ENCODE measurements at places on chromosomes 2 and 18.

GRCh38 chr2:229586012-229586411 lies 128.3 kb downstream of the DNER start:
- H3K4me3 ChIP-seq: no peak overlapping the region
- DNase-seq: no peak
- H3K27ac ChIP-seq: no peak overlapping the region
- peaks cover 6% of the 10 kb centered on the region for H3K27me3 ChIP-seq
- H3K36me3 ChIP-seq: no peaks in the 10 kb centered on the region

DNA sequence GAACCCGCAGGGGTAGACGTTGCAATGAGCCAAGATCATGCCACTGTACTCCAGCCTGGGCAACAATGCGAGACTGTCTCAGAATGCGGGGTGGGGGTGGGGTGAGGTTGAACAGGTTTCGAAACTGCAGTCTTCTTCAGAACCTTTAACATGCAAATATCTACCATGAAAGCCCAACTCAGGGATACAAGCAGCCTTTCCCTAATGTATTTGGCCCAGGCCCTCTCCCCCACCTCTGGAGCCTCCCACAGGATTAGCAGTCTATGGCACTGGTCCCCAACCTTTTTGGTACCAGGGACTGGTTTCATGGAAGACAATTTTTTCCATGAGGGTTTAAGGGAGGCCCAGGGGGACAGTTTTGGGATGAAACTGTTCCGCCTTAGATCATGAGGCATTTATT lies 53.5 kb downstream of the CCBE1 start:
- no peaks in the 10 kb centered on the region for H3K36me3 ChIP-seq
- no peaks in the 10 kb centered on the region for H3K4me1 ChIP-seq
- H3K27ac ChIP-seq: no peak overlapping the region
- no peak overlapping the region for H3K4me3 ChIP-seq
- H3K27me3 ChIP-seq: no peaks in the 10 kb centered on the region

- H3K27ac ChIP-seq: peak overlapping the region; percentile 99
- DNase-seq: peak; percentile 69
- H3K4me1 ChIP-seq: no peaks in the 10 kb centered on the region
- peak overlapping the region; percentile 65 for H3K4me3 ChIP-seq
- H3K27me3 ChIP-seq: no peaks in the 10 kb centered on the region
Observed at GRCh38 chr2:42809819-42810120, 17.4 kb upstream of the HAAO start.

DNA sequence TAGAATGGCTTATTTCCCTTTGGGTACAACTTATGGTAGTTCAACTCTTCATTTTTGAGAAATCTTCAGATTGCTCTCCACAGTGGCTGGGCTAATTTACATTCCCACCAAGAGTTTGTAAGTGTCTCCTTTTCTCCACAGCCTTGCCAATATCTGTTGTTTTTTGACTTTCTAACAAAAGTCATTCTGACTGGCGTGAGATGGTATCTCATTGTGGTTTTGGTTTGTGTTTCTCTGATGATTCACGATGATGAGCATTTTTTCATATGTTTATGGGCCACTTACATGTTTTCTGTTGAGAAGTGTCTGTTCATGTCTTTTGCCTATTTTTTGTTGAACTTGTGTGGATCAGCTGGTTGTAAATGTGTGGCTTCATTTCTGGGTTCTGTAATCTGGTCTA lies 871.0 kb downstream of the EPHA4 start:
- no peak for DNase-seq
- H3K4me1 ChIP-seq: no peaks in the 10 kb centered on the region
- H3K36me3 ChIP-seq: no peaks in the 10 kb centered on the region
- H3K27me3 ChIP-seq: no peaks in the 10 kb centered on the region

DNA sequence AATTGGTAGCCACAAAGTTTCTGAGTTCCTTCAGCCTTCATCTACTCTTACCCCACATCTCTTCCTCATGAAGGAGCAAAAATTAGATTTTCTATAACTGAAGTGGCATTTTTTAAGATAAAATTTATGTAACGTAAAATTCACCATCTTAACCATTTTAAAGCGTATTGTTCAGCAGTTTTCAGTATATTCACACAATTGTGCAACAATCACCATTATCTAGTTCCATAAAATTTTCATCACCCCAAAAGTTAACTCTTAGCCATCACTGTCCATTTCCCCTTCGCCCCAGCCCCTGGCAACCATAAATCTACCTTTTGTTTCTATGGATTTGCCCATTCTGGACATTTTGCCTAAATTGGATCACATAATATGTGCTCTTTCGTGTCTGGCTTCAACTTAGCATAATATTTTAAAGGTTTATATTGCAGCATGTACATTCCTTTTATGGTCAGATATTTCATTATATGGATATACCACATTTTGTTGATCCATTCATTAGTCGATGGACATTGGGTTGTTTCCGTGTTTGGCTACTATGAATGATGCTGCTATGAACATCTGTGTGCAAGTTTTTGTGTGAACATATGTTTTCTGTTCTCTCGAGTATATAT lies 44.6 kb downstream of the ATIC start:
- no peak for DNase-seq
- H3K4me3 ChIP-seq: no peak overlapping the region
- H3K27me3 ChIP-seq: no peaks in the 10 kb centered on the region
- H3K4me1 ChIP-seq: no peaks in the 10 kb centered on the region
- no peak overlapping the region for H3K27ac ChIP-seq

GRCh38 chr2:48464264-48464795 lies 65.6 kb upstream of the STON1 start:
- no peak overlapping the region for H3K27ac ChIP-seq
- peaks cover 13% of the 10 kb centered on the region for H3K36me3 ChIP-seq
- no peaks in the 10 kb centered on the region for H3K27me3 ChIP-seq

GRCh38 chr2:188324067-188324466 lies 32.4 kb downstream of the GULP1 start:
- no peak overlapping the region for H3K27ac ChIP-seq
- no peak overlapping the region for H3K4me3 ChIP-seq
- H3K27me3 ChIP-seq: no peaks in the 10 kb centered on the region
- H3K4me1 ChIP-seq: peaks cover 3% of the 10 kb centered on the region
- DNase-seq: no peak
- no peaks in the 10 kb centered on the region for H3K36me3 ChIP-seq

DNA sequence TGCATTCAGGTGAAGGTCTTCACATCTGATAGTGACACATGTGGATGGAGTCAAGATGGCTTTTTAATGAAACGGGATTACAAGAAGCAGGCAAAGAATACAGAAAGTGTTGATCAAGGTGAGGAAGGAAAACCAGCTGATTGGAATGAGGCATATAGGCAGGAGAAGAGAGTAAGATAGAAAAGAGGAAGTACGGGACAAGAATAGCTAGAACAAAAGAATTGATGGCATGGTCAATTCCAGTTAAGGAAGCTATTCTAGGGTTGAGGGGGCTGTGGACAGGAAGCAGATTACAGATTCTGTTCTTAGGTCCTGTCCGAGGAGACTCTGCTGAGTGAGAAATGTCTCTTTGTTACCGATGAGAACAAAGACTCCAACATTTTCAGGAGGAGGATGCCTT lies 13.2 kb upstream of the NCK2 start:
- H3K4me1 ChIP-seq: peaks cover 5% of the 10 kb centered on the region
- DNase-seq: no peak
- H3K27ac ChIP-seq: no peak overlapping the region
- H3K27me3 ChIP-seq: no peaks in the 10 kb centered on the region

DNA sequence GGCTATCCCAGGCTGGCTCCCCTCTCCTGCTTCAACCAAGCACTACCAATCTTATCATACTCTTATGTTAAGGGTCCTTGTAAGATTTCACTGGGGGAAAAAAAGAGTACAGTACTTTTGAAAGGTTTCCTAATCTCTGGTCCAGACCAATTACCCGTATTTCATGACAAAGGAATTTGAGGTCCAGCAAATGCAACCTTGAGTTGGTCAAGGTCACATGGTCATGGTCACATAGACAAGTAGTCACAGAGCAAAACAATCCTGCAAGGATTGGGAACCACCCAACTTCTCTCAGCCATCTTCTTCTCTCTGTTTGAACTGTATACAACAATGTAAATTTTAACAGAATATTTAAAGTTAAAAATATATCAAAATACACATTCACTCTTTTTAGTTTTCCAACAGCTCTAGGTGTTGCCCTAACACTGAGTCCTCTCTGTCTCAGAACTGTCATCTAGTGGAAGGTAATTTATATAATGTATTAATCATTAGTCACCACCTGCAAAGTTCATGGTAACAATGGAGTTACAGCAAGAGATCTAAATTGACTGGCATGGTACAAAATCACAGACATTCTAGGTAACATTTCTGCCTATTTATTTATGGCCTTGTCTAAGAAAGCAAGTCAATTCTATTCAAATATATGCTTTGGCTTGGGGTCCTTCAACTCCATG lies 21.5 kb downstream of the DTNB start:
- no peak overlapping the region for H3K27ac ChIP-seq
- no peaks in the 10 kb centered on the region for H3K36me3 ChIP-seq

DNA sequence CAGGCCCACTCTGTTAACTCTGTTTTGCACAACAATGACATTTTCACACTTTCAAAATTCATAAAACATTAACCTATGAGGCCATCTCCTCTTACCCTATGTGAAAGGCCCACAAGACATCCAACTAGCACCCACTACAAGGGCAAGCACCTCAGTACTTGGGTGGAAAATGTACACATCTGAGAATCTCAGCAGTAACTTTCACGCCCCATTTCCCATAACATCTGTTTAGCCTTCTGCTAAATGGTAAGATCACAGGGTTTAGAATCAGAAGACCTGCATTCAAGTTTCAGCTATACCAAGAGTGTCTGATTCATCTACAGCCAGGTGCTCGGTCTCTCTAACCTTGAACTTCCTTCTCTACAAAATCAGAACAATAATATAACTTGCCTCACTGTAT lies 89.2 kb downstream of the SP100 start:
- H3K36me3 ChIP-seq: peaks cover 7% of the 10 kb centered on the region
- no peaks in the 10 kb centered on the region for H3K4me1 ChIP-seq
- H3K27me3 ChIP-seq: no peaks in the 10 kb centered on the region
- no peak overlapping the region for H3K4me3 ChIP-seq

GRCh38 chr2:2636813-2637212 lies 305.7 kb upstream of the MYT1L start:
- no peak for DNase-seq
- H3K27me3 ChIP-seq: no peaks in the 10 kb centered on the region
- no peaks in the 10 kb centered on the region for H3K36me3 ChIP-seq
- H3K27ac ChIP-seq: no peak overlapping the region
- no peaks in the 10 kb centered on the region for H3K4me1 ChIP-seq
- no peak overlapping the region for H3K4me3 ChIP-seq
